ENCODE measurements at places on chromosomes 3 and 15. TPM values are rescaled to one million over a fixed set of nuclear protein-coding genes. Genes with fewer than 3 reads are reported as not detected.

PRC1 gene
- total RNA-seq: 93.5 TPM

GRCh38 chr3:31472479-31473390 lies 60.0 kb upstream of the STT3B start:
- H3K27me3 ChIP-seq: peaks cover 34% of the 10 kb centered on the region
- no peak overlapping the region for H3K4me3 ChIP-seq
- H3K27ac ChIP-seq: no peak overlapping the region
- no peaks in the 10 kb centered on the region for H3K36me3 ChIP-seq

PAK6 gene
- not detected for total RNA-seq

DNA sequence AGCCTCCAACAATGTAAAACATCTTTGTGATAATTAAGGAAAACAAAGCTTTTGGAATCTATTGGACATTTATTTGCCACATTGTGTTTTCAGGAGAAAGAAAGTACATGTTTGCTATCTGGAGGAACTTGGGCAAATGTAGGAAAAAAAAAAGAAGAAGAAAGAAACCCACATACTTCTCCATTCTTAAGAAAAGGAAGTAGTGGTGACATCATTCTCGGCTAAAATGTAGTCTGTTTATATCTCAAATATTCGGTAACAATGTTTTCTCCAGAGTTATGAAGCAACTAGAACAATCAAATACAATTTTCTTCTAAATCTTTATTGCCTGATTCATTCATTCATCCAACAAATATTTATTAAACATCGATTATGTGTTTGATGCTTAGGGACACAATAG lies 2.3 kb upstream of the TGFBR2 start:
- no peak overlapping the region for H3K4me3 ChIP-seq
- H3K27ac ChIP-seq: no peak overlapping the region
- H3K27me3 ChIP-seq: no peaks in the 10 kb centered on the region
- peaks cover 5% of the 10 kb centered on the region for H3K4me1 ChIP-seq
- no peaks in the 10 kb centered on the region for H3K36me3 ChIP-seq
- no peak for DNase-seq

QARS1 gene
- 240 TPM for total RNA-seq

- no peak overlapping the region for H3K4me3 ChIP-seq
- H3K27ac ChIP-seq: no peak overlapping the region
- H3K27me3 ChIP-seq: peaks cover 22% of the 10 kb centered on the region
- H3K36me3 ChIP-seq: no peaks in the 10 kb centered on the region
- DNase-seq: no peak
Measured at GRCh38 chr3:39021029-39021428, 30.7 kb downstream of the SCN11A start.

- no peak overlapping the region for H3K4me3 ChIP-seq
- H3K4me1 ChIP-seq: no peaks in the 10 kb centered on the region
- no peaks in the 10 kb centered on the region for H3K36me3 ChIP-seq
- no peak overlapping the region for H3K27ac ChIP-seq
- no peak for DNase-seq
Measured at GRCh38 chr3:76841747-76842146, 198.2 kb upstream of the ROBO2 start.

PIERCE2 gene
- total RNA-seq: 0.54 TPM

- no peaks in the 10 kb centered on the region for H3K36me3 ChIP-seq
- no peak for DNase-seq
- no peaks in the 10 kb centered on the region for H3K27me3 ChIP-seq
Measured at GRCh38 chr3:46668591-46668990, 24.9 kb downstream of the ALS2CL start.

- no peaks in the 10 kb centered on the region for H3K4me1 ChIP-seq
- H3K27ac ChIP-seq: no peak overlapping the region
- peak; percentile 48 for DNase-seq
- H3K36me3 ChIP-seq: no peaks in the 10 kb centered on the region
Measured at GRCh38 chr3:15535732-15536131, 14.2 kb upstream of the COLQ start.

GRCh38 chr3:169218314-169218983 lies 445.1 kb downstream of the MECOM start:
- H3K27me3 ChIP-seq: no peaks in the 10 kb centered on the region
- H3K36me3 ChIP-seq: no peaks in the 10 kb centered on the region
- DNase-seq: peak; percentile 69
- H3K27ac ChIP-seq: no peak overlapping the region
- H3K4me1 ChIP-seq: no peaks in the 10 kb centered on the region
- no peak overlapping the region for H3K4me3 ChIP-seq

GPR171 gene
- total RNA-seq: not detected

GRCh38 chr3:32240159-32240545 lies 1.7 kb downstream of the CMTM8 start:
- no peak overlapping the region for H3K27ac ChIP-seq
- H3K27me3 ChIP-seq: peaks cover 90% of the 10 kb centered on the region
- no peak overlapping the region for H3K4me3 ChIP-seq
- peak; percentile 22 for DNase-seq
- no peaks in the 10 kb centered on the region for H3K36me3 ChIP-seq
- H3K4me1 ChIP-seq: no peaks in the 10 kb centered on the region

GRCh38 chr3:20930034-20930433 lies 744.0 kb upstream of the SGO1 start:
- DNase-seq: peak; percentile 37
- H3K36me3 ChIP-seq: no peaks in the 10 kb centered on the region
- H3K4me3 ChIP-seq: no peak overlapping the region
- no peaks in the 10 kb centered on the region for H3K4me1 ChIP-seq

- H3K4me3 ChIP-seq: no peak overlapping the region
- H3K4me1 ChIP-seq: peaks cover 9% of the 10 kb centered on the region
- H3K36me3 ChIP-seq: no peaks in the 10 kb centered on the region
- peak; percentile 38 for DNase-seq
- no peak overlapping the region for H3K27ac ChIP-seq
Measured at GRCh38 chr15:73344056-73344455, 24.7 kb downstream of the HCN4 start.

DNA sequence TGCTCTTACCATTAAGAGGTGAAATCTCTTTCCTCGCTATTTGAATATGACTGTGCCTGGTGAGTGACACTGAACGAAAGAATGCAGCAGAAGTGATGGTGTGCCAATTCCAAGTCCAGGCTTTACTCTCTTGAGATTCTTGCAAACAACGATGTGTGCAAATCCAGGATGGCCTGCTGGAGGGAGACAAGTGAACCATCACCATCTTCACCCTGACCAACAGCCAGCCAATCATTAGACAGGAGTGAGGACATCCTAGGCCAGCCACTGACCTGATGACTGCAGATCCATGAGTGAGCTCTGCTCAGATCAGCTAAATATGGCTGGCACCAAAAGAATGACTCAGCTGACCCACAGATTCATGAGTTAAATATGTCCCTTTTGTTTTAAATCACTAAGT lies 878.0 kb downstream of the PDCD6IP start:
- H3K4me1 ChIP-seq: no peaks in the 10 kb centered on the region
- peak; percentile 8 for DNase-seq
- no peaks in the 10 kb centered on the region for H3K36me3 ChIP-seq
- H3K27ac ChIP-seq: no peak overlapping the region

DNA sequence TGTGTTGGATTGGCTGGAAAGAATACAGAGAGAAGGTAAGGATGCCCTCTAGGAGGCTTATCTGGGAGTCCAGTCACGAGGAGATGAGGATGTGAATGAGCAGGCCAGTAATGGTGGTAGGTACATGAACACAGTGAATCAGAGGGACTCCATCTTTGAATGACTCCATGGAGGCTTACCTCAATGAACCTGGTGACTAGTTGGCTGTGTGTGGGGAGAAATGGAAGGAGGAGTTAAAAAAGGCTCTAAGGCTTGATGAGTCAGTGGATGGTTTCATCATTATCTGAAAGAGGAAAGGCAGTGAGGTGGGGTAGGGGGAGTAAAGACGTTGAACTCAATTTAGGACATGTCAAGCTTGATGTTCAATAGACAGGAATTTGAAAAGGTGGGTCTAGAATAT lies 61.1 kb downstream of the KCNAB1 start:
- H3K4me3 ChIP-seq: no peak overlapping the region

C3orf20 gene
- total RNA-seq: not detected

POTEB3 gene
- total RNA-seq: not detected

DNA sequence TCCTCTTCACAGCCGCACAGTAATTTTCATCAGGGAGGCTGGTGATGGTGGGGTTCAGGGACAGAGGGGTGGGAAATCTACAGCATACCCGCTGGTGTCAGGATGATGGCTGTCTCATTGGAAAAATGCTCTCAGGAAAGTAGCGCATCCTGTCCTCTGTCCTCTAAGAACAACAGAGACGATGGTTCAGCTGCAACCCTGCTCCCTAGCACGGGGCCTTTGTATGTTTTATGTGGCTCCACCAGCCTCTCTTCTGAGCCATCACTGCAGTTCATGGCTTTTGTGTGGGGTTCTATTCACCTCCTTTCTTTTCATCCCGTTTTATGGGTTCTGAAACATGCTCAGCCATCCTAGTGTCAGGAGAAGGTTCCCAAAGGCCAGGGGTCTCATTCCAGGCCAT lies 68.9 kb downstream of the EPHB1 start:
- no peaks in the 10 kb centered on the region for H3K36me3 ChIP-seq
- H3K27me3 ChIP-seq: no peaks in the 10 kb centered on the region
- DNase-seq: no peak
- no peak overlapping the region for H3K4me3 ChIP-seq
- no peaks in the 10 kb centered on the region for H3K4me1 ChIP-seq

DUOXA2 gene
- not detected for total RNA-seq

ADAM10 gene
- 193 TPM for total RNA-seq

- no peaks in the 10 kb centered on the region for H3K36me3 ChIP-seq
- H3K27me3 ChIP-seq: no peaks in the 10 kb centered on the region
- peaks cover 9% of the 10 kb centered on the region for H3K4me1 ChIP-seq
Measured at GRCh38 chr3:52061121-52061910, 4.9 kb upstream of the DUSP7 start.

DNA sequence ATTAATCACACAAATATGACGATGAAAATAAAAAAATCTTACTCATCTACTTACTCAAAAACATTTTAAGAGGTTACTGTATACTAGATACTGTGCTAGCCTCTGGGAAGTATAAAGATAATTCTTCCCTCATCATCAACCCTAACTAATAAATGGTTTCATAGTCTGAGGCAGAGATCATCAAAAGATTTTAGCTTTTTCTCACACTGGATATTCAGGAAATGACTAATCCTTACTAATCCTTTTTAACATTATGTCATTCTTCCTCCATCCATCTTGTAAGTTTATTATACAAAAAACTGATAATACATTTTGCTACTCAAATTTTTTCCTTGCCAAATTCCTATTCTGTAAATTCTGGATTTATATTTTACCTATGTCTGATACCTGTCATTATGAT lies 29.7 kb downstream of the ACAD11 start:
- peaks cover 28% of the 10 kb centered on the region for H3K4me1 ChIP-seq
- H3K27ac ChIP-seq: peak overlapping the region; percentile 82
- no peaks in the 10 kb centered on the region for H3K27me3 ChIP-seq
- 0 out of 2 replicates have a peak, but pooled peaks cover 14% of the 10 kb centered on the region for H3K36me3 ChIP-seq
- H3K4me3 ChIP-seq: no peak overlapping the region
